ENCODE measurements at places on chromosomes 6 and 20.
A peak's percentile ranks its signal among the peaks of the same experiment; 100 is the strongest.

DNA sequence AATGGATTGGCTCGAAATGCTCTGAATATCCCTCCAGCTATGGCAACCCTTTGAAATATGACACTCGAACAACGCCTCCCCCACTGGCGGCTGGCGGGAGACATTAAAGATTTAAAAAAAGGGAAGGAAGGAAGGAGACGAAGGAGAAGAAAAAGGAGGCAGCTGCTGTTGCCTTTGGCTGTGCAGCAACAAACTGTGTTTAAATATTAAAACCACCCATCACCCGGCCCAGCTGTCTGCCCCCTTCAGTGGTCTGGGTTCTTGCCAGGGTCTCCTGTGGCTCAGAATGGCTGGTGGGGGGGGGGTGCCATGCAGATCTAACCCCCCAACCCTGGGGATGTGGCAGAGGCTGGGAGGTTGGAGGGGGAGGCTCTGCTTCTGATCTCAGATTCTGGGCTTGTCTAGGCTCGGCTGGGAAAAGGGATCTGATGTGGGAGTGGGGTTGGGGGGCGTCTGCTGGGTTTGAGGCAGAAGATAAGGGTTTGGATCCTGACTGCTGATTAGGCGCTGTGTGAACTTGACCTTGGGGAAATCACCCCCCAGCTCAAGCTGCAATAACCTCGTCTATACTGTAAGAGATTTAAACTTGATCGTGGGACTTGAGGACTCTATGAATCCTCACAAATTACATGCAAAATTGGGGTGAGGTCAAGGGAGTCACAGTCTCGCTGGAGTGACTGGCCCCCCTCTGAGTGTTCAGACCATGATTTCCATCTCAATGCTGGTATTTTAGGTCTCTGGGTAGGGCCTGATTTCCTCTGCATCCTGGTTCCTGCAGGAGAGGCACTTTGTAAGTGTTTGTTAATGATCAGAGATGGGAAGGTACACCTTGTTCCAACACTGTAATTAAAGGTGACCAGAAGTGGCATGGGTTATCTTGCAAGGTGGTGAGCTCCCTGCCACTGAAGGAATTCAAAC is 40.3 kb upstream of the BLCAP start:
- no peak for DNase-seq

- no peak for DNase-seq
These were observed 371.4 kb upstream of the ID4 start for GRCh38 chr6:19465760-19466159.

GRCh38 chr6:15299430-15300131 is 53.7 kb downstream of the JARID2 start:
- peak; percentile 96 for DNase-seq

GRCh38 chr20:51715856-51716185 is 52.4 kb downstream of the ATP9A start:
- DNase-seq = no peak

DNA sequence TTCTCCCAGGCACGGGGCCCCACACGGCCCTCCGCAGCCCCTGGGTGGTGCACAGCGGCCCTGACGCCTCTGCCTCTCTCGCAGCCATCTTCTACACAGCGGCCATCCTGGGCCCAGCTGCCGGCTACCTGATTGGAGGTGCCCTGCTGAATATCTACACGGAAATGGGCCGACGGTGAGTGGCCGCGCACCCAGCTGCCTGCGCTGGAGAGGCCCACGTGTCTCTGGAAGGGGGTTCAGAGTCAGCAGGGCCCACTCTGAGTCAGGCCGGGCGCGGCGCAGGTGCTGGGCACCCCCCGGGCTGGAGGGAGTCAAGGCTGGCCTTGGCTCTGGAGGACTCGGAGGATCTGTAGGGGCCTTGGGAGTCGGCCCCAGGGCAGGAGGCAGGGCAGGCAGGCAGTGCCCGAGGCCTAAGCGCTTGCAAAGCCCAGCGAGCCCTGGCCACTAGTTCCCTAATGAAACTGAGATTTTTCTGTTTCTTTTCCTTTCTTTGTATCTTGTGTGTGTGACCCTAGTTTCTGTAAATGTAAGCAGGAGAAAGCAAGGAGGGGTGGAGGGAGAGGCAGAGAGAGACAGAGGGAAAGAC is 16.4 kb downstream of the SLCO4A1 start:
- DNase-seq = no peak

GRCh38 chr6:2616811-2617210 is 133.9 kb downstream of the MYLK4 start:
- no peak for DNase-seq

DNA sequence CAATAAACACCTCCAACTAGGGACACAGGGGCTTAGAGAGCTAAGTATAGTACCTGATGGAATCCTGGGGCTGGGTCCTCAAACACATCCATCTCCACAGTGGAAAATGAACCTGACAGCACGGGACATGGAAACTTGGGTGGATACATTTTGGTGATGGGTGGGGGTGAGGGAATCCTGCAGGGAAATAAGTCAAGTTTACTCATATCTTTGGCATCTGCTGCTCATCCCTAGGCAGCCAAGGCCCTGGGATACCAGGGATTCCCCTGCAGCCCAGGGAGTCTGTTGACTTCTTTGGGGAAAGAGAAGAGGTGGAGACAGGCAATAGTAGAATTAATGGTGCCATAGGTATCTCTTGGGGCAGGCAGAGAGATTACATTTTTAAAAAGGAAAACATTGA is 6.6 kb downstream of the APOBEC2 start:
- no peak for DNase-seq

- no peak for DNase-seq
These were observed 520 bp upstream of the RIPOR3 start for GRCh38 chr20:50691573-50692551.

DNA sequence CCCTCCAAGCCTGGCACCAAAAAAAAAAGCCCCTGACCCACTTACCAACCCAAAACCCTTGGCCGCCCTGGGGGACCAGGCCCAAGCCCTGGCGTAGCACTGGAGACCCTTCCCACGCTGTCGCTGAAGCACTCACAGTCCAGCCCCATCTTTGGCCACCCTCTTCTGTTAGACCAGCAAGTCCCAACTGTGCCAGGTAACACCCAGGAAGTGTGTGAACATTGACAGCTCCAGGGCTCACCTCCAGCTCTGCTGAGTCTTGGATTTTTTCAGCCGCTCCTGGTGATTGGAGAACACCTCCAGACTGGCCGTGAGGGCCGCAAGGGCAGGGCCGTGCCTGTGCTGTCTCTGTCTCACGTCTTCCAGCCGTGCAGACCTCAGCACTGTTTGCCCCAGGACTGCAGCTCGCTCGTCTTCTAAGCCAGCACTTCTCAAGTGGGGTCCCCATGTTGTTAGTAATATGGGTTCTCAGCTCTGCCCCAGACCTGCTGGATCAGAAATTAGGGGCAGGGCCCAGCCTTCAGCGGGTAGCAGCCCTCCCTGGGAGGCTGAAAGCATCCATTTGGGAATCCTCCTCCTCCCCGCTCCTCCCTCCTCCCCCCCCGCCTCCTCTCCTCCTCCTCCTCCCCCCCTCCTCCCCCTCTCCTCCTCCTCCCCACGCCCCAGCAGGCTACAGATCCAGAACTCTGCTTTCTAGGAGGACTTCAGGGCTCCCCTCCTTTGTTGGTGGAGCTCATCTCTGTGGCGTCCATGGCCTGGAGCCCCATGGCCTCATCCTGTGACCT is 18.1 kb downstream of the NPEPL1 start:
- peak; percentile 0 for DNase-seq

DNA sequence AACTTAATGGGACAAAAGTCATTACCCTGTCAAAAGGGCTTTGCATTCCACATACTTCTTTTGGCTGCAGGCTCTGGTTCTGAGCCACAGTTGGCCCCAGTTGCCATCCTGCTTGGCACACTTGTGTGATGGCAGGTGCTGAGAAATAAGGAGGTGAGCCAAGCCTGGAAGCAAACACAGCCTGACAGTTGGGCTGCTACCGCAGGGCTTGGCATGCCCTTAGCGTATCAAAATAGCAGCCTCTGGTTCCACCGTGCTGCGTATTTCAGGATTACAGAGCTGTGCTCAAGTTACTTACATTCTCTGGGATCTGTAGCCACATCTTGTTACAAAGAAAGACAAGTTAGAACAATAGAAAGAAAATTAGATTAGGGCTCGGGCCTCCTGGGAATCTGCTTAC is 11.1 kb downstream of the MTHFD1L start:
- no peak for DNase-seq

GRCh38 chr6:117906958-117907600 is at the start of gene SLC35F1:
SLC35F1 (plus strand) TSS chr6:117907264.
- peak; percentile 46 for DNase-seq
